SW 1271 (cell line): ENCODE measurements at places on chromosomes 3 and 15.

GRCh38 chr3:38644016-38644661, 5.3 kb downstream of the SCN5A start:
- DNase-seq: no peak

DNA sequence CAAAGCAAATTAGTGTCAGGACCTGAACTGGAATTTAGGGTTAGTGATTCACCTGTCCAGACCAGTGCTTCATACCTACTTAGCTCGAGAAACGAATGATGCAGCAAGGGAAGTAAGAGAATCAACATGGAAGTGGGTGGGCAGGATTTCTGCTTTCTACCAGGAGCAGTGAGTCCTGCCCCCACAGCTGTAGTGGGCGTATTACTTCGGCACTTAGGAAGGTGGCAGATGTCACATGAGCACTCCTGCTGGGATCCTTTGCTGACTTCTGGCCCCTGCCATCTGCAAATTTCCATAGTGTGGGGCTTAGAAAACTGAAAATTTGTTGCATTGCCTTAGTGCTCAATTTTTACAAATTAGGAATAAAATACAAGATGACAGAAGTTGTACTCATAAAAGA, 31.2 kb downstream of the RYR3 start:
- DNase-seq: no peak

GRCh38 chr15:69648775-69649735, 196.4 kb downstream of the RPLP1 start:
- DNase-seq: no peak

GRCh38 chr15:91572110-91572509, 281.4 kb upstream of the SLCO3A1 start:
- no peak for DNase-seq

- DNase-seq: no peak
Observed at GRCh38 chr3:187858711-187859110, 113.4 kb upstream of the BCL6 start.

DNA sequence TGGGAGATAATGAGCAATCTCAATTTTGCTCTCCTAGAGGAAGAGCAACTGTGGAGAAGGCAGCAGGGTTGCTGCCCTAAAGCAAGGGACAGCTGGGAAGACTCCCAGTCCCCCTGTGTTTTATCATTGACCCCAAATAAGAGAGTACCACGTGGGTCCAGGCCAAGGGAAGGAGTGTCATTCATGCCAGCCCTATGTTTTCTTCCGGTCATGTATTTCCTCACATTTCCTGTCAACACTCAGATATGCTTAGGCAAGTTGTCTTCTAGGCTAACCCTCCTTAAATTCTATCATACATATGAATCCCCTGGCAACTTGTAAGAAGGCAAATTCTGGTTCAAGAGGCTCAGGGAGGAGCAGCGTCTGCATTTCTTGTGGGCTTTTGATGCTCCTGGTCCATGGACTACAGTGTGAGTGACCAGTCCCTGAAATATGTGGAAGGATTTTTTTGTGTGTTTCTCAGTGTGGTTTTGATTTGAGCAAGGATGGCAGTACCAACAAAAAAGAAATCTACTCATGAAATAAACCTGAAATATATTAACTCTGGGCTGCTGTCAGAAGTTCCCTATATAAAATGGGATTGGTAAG, 31.9 kb upstream of the RPP14 start:
- DNase-seq: no peak
